ENCODE measurements at places on chromosomes 7 and 10.

GRCh38 chr10:120715171-120715570 is 136.0 kb upstream of the WDR11 start:
- DNase-seq = no peak

- DNase-seq = no peak
Observed at GRCh38 chr7:77473229-77474005, 57.3 kb upstream of the GSAP start.

DNA sequence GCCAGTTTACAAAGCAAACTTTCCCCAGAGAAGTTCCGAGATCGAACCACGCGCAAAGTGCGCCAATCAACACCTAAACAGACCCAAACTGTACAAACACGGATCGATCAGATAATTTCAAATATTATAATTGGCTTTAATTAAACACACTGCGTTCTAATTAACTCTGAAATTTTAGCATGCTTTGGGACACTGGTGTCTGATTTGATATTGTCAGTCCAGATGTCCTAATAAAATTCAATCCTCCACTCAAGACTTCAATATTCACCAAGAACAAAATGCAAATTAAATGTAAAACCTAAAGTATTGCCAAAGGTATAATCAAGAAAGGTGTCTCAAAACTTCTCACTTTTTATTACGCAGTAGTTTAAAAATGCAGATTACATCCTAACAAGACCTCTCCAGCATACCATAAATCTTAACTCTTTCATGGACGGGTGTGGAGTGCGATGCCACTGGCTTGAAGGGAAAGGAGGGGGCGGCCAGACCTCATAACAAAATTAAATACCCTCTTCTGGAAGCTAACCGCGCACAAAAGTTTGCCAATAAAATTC is 5.9 kb upstream of the EBF3 start:
- no peak for DNase-seq

DNA sequence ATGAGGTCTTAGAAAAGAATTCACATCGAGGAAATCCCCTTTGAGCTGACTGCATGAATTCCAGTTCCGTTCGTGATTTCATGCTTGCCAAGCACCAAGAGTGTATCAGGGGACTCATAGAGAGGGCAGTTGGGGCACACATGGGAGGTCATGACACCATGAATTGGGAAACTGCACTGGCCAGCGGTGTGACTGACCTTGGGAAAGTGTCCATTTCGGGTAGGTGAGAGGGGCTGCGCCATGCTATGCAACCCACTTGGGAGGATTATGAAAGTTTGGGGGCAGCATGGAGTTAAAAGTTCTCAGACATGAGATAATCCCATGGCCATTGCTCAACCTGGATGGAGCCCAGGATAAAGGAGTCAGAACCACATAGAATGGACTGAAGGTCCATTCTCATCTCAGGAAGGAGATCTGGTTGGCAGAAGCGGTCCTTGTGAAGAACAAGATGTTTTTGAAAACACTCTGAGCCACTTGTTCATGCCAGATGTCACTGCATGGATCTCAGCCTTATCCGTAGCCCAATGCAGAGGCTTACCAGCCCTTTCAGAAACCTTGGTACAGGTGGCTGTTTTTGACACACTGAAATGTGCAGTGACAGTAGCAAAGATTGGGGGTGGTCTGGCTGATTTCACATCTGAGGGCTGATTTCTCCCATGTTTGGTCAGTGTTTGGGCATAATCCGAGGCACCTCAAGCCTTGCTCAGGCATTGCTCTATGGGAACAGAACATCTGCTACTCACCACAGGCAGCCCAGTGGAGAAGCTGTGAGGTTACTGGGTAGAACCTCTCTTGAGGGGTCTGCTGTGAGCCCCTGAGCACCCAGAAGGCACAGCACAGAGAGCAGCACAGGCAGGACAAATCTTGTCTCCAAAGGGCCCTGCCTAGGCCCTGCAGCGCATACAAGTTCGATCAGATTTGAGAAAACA is 252.3 kb downstream of the CXCL12 start:
- no peak for DNase-seq

DNA sequence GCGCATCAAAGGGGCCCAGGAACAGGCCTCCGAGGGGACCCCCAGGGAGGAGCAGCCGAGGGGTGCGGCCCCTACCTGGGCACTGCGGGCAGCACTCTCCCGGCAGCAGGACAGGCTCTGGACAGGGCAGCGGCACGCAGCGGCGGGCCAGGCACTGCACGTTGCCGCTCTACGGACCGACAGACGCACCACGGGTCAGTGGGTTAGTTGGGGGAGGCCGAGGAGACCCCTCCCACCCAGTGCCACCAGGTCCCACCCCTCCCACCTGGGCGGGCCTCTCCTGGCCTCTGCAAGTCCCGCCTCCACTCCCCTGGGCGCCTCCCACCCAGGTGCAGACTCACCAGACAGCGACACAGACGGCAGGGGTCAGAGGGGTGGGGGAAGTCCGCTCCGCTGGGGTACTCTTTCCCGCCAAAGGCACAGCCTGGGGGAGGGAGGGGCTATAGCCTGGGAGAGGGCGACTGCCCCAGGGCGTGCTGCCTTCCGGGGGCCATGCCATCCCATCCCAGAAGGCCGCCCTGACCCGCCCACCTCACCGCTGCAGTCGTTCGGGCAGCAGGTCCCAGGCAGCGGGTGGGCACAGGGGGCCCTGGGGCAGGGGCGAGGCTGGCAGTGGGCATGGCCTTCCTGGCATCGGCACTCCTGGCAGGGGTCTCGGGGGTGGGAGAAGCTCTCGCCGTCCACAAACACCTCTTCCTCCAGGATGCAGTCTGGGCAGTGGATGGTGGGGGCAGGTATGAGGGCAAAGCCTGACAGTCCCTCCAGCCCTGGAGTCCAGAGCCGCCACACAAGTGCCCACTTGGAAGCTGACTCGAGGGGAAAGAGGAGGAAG is 19.2 kb downstream of the KCP start:
- no peak for DNase-seq

DNA sequence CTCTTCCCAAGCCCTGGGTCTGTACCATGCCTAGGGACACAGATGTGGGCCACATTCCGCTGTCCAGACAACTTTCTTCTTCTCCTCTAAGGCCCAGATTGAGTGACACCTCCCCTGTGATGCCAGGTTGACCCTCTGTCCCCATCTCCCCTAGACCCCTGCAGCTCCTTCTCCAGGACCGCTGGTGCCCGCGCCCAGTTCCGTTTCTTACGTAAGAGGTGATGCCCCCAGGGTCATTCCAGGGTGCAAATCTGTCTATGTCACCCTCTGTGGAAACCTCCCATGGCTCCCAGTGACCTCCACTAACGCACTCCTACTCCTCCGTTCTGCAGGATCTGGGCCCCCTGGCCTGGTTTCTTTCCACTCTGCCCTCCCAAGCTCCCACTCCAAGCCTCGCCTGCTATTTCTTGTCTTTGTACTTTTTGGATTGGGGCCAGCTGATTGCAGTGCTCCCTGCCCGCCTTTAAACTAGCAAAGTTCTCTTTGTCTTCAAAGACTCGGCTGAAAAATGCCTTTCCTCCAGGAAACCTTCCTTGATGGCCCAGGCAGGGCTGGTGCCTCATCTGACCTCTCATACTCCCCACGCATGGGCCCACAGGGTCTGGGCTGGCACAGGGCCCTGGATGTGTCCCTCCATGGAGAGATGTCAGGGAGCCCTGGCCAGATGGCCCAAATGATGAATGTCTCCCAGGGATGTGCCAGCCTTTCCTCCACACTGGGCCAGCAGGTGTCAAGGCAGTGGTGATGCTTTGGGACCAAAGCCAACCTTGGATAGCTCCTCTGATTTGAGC is 21.3 kb upstream of the ELN start:
- DNase-seq = no peak

- DNase-seq = no peak
Observed at GRCh38 chr7:40311307-40311706, 176.5 kb downstream of the SUGCT start.

DNA sequence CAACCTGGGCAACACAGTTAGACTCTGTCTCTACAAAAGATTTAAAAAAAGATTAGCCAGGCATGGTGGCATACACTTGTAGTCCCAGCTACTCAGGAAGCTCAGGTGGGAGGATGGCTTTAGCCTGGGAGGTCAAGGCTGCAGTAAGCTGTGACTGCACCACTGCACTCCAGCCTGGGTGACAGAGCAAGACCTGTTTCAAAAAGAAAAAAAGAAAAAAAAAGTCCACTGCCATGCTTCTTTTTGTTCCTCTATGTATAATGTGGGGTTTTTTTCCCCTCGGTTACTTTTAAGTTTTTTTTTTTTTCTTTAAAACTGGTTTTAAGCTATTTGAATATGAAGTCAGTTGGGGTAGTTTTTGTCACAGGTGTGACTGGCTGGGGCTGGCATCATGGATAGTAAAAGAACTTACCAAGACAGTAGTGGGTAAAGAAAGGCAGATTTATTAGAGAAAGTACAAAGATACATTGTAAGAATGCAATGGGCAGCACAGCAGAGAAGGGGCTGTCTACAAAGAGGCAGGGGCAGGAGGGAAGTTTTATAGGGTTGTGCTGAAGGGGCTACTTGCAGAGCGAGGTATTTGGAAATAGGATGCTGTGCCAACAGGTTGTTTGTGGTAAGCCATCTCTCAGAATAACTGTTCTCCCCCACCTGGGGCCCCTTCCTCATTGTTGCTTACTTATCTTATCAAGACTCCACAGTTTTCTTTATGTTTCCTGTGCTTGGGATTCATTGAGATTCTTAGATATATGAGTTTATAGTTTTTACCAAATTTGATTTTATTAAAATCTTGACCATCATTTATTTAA is 177.3 kb downstream of the PHTF2 start:
- DNase-seq = no peak

- no peak for DNase-seq
Observed at GRCh38 chr7:25454562-25455041, 226.3 kb upstream of the NPVF start.

DNA sequence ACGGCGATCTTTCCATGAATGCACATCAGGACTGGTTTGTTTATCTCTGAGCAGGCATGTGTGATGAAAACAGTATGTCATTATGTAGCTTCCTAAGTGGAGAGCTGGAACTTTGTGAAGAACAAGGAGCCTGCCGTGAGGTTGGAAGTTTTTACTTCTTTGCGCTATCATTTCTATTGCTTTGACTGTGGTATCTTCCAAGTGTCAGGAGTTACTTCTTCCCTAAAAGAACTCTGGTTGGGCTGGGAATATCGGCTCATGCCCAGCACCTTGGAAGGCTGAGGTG is 167.4 kb upstream of the AHR start:
- DNase-seq = no peak

DNA sequence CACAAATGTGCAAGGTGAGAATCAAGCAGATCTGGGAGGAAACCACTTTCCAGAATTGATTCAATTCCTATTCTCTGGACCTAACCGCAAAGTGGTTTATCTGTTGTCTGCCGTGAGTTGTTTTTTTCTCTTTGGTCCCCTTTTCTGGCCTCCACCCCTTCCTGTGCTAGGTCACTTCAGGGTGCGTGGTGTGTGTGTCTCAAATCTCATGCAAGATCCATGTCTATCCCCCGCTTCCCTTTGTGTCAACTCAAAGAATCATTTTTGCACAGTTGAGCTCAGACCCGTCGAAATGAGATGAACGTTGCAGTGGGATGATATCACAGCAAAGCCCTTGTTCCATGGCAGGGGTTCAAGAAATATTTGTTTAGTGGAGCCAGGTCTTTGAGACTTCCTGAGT is 184.5 kb downstream of the GATA3 start:
- DNase-seq = no peak

DNA sequence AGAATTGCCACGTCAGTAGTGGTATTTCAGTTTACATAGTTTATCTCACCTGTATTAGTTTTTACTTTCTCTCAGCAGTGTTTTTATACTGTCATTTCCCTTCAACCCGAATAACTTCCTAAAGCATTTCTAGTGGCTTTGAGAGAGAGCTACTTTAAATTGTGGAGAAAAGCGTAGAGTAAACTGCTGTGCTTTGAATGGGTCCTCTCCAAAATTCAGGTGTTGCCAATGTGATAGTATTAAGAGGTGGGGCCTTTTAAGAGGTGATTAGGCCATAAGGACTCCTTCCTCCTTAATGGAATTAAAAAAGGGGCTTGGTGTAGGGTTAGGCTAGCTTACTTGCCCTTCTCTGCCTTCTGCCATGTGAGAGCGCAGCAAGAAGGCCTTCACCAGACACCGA is 98.4 kb downstream of the LCOR start:
- no peak for DNase-seq

- DNase-seq = no peak
Observed at GRCh38 chr7:78473021-78473420, 674.4 kb downstream of the PHTF2 start.

GRCh38 chr7:129832282-129832681 is 120.5 kb downstream of the UBE2H start:
- no peak for DNase-seq

- DNase-seq = no peak
Observed at GRCh38 chr10:118467200-118467599, 125.1 kb upstream of the FAM204A start.

- no peak for DNase-seq
Observed at GRCh38 chr10:61608255-61609033, 54.3 kb upstream of the CABCOCO1 start.

- DNase-seq = no peak
Observed at GRCh38 chr7:103687272-103687671, 241.3 kb upstream of the SLC26A5 start.

DNA sequence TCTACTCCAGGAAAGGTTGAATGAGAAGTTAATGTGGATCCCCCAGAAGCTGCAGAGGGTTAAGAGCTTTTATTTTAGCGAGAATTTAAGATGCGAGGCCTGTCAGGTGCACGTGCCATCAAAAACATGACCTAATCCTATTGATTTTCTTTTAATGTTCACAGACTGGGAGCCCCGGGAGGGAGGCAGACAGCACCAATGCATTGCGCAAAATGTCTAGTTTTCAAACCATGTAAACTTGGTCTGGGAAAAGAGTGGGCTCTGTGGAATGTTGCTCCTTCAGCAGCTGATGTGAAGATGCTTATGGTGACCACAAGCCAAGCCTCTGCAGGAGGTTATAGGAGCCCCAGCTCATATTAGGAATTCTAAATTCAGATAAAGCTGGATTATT is 172.0 kb upstream of the ITGB1 start:
- DNase-seq = no peak

GRCh38 chr10:61958805-61959204 is 57.3 kb downstream of the ARID5B start:
- DNase-seq = no peak

DNA sequence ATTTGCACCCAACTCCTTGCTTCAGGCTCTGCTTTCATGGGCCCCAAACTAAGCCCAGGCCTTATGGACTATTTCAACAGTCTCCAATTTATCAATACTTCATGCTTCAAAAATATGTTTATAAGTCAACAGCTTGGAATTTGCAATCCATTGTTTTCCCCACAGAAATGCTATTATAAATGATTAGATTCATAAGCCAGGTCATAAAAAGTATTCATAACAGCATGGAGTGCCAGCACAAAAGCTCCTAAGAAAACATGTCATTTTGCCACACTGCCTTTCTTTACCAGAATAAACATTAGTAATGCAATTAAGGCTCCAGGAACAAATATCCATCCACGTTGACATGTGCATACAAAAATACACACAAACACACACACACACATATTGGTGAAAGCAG is 30.1 kb downstream of the OSBPL3 start:
- DNase-seq = no peak

DNA sequence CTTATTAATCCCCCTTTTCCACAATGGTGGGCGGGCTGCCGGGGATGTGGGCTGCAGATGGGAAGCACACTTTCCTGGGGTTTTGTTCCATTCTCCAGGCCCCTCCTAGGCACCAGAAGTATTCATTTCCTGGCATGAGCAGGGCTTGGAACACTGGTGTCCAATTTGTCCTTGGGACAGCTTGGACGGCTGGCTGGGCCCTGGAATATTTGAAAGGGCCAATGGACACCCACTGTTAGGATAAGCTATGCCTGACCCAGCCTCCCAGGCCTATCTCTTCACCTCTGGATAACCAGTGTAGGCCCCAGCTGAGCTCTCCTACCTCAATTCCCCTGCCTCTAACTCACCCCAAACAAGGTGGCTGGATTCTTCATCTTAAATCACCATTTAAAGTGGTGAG is 354.9 kb downstream of the PTEN start:
- DNase-seq = no peak

- no peak for DNase-seq
Observed at GRCh38 chr10:99779335-99779734, 3.1 kb upstream of the ABCC2 start.
